ENCODE measurements at places on chromosomes 6 and 20. TPM values are rescaled to one million over a fixed set of nuclear protein-coding genes. Genes with fewer than 3 reads are reported as not detected.

GRCh38 chr20:48851579-48851978, 23.8 kb upstream of the PREX1 start:
- no peak overlapping the region for H3K4me3 ChIP-seq
- H3K36me3 ChIP-seq: no peaks in the 10 kb centered on the region
- no peak for DNase-seq
- no peaks in the 10 kb centered on the region for H3K27me3 ChIP-seq
- no peak overlapping the region for H3K27ac ChIP-seq
- peaks cover 3% of the 10 kb centered on the region for H3K4me1 ChIP-seq

The PREX1 gene
- 5.4 TPM for total RNA-seq

The MRPL18 gene
- 87.4 TPM for total RNA-seq

DNA sequence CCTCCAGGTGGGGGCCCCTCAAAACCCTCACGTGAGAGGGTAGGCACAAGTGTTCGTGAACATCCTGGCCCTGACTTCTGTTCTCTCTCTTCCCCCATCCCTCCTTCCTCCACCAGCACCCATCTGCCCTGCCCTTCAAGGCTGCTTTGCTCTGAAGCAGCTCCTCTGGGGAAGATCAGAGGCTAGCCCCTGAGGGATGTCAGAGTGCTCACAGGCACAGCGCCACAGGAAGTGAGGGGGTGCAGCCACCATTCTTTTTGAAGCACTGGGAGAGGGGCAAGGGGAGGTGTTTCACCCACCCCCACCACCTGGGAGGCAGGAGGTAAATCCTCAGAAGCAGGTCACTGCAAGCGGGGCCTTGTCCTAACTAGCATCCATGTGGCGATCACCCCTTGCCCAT, 11.4 kb downstream of the MOCS1 start:
- no peaks in the 10 kb centered on the region for H3K4me1 ChIP-seq
- no peak for DNase-seq
- peaks cover 17% of the 10 kb centered on the region for H3K36me3 ChIP-seq
- H3K4me3 ChIP-seq: no peak overlapping the region
- H3K27me3 ChIP-seq: no peaks in the 10 kb centered on the region

DNA sequence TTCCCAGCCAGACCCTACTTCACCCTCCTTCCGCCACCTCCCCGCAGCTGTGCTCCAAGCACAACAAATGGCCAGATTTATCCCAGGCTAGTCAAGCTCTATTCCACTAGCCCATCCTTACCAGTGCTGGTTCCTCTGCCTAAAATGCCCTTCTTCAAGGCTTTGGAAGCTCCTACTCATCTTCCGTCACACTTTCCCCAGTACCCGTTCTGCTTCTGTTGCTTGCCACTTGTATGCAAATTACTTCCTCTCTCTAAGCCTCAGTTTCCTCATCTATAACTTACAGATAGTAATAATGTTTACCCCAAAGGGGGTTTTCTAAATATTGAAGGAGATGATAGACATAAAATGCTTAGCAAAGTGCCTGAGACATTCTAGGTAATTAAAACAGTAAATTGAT, 193.1 kb downstream of the MAFB start:
- no peak overlapping the region for H3K4me3 ChIP-seq
- no peaks in the 10 kb centered on the region for H3K4me1 ChIP-seq
- no peaks in the 10 kb centered on the region for H3K27me3 ChIP-seq
- H3K36me3 ChIP-seq: no peaks in the 10 kb centered on the region
- H3K27ac ChIP-seq: no peak overlapping the region

DNA sequence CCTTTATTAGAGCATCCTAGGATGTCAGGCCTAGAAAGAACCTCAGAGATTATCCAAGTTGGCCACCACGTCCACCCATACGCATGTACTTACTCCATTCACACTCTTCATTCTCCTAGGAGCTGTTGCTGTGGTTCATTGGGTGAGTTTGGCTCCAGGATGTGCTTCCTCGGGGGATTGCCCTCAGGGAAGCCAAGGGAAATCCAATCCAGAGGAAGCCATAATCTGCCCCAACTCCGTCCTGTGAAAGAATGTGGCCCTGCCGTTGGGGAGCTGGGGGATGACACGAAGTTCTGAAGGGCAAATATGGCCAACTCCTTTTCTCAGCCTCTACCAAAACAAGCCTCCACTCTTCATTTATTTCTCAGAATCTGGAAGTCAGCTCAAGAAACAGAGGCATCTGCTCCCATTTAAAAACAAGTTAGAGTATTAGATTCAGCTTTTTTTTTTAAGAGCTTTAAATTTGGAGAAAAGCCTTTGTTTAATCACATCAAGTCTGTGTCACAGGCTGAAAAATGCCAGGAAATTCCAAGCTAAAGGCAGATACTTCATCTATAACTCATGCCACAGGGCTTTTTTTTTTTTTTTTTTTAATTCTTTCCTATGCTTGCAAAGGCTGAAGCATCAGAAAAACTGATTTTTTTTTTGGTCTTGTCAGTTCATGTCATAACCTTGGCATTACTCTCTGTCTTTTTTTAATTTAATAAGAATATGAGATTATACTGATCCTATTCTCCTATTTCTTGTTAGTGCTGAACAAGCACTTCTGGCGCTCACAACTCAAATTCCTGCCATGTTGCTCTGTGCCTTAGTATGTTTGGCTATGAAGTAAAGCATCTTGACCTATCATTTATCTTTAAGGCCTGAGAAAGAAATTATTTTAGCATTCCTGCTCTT, 480.9 kb upstream of the MARCKS start:
- no peaks in the 10 kb centered on the region for H3K36me3 ChIP-seq
- no peaks in the 10 kb centered on the region for H3K4me1 ChIP-seq
- no peak overlapping the region for H3K27ac ChIP-seq
- no peak for DNase-seq
- no peak overlapping the region for H3K4me3 ChIP-seq

DNA sequence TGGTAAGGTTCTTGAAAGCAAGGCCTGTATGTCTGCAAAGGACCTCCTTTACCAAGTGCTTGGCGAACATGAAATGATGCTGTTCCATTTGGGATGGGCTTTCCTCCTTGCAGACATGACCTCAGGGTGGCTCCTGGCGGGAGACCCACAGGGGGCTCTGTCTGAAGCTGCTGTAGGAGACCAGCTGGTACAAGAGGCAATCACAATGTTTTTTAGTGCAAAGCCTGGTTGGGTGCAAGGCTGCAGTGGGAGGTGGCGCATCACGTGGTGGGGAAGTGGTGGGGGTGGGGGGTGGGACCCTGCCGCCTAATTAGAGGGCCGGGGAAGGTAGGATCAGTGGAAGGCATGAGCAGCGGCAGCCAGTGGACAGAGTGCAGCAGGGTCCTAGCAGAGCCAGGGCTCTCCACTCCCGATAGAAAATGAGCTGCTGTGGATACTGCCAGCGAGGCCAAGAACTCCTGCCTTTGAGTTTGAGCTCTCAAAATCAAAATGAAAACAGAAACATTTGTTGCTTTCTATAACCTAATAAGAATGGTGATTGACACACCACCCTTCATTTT, 9.1 kb upstream of the ARMC2 start:
- peak; percentile 47 for DNase-seq
- H3K27me3 ChIP-seq: no peaks in the 10 kb centered on the region
- H3K4me1 ChIP-seq: peaks cover 5% of the 10 kb centered on the region
- no peak overlapping the region for H3K27ac ChIP-seq
- no peaks in the 10 kb centered on the region for H3K36me3 ChIP-seq

DNA sequence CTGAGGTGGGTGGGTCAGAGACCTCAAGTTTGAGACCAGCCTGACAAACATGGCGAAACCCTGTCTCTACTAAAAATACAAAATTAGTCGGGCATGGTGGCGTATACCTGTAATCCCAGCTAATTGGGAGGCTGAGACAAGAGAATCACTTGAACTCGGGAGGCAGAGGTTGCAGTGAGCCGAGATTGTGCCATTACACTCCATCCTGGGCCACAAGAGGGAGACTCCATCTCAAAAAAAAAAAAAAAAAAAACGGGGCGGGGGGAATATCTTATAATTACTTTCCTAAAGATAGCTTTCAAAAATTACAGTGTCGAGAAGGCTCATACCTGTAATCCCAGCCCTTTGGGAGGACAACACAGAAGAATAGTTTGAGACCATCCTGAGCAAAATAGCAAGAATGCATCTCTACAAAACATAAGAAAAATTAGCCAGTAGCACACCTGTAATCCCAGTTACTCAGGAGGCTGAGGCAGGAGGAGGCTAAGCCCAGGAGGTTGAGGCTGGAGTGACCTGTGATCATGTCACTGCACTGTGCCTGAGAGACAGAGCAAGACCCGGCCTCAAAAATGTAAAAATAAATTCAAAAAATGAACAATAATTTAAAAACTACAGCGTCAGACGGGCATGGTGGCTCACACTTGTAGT, 25.8 kb downstream of the CBFA2T2 start:
- H3K4me1 ChIP-seq: no peaks in the 10 kb centered on the region
- no peak for DNase-seq
- no peak overlapping the region for H3K27ac ChIP-seq

- no peaks in the 10 kb centered on the region for H3K36me3 ChIP-seq
- H3K4me3 ChIP-seq: no peak overlapping the region
- DNase-seq: no peak
- peaks cover 3% of the 10 kb centered on the region for H3K4me1 ChIP-seq
- 0 out of 2 replicates have a peak, but pooled peaks cover 2% of the 10 kb centered on the region for H3K27me3 ChIP-seq
- no peak overlapping the region for H3K27ac ChIP-seq
Measured at GRCh38 chr6:15843764-15844163, 180.9 kb upstream of the DTNBP1 start.

The MAP3K5 gene
- total RNA-seq: 1.6 TPM

The CCDC170 gene
- 0.26 TPM for total RNA-seq

DNA sequence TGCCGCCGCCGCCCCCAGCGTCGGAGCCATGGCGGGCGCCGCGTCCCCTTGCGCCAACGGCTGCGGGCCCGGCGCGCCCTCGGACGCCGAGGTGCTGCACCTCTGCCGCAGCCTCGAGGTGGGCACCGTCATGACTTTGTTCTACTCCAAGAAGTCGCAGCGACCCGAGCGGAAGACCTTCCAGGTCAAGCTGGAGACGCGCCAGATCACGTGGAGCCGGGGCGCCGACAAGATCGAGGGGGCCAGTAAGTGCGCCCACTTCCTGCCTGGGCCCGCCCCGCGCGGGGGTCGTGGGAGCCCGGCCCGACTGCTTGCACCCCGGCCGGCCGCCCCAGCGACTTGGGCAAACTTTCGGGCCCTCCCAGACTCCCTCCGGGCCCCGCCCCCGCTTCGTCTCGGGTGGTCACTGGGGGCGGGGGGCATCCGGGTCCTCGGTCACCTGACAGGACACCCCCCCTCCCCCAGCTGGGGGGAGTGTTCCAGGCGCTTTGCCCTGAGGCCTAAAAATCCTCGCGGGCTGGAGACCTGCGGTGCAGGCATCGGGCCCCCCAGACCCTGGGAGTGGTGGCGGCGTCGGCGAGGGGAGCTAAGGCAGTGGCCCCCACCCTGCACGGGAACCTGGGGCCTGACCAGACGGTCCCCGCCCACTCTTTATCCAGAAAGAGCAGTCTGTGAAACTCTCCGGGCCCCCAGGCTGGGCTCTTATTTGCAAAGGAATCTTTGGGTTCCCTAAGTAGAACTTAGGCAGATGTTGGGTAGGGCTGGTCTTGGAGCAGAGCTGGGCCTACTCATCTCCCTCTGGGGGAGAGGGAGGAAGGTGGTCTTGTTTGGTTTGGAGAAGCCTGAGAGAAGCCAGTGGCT, 501 bp downstream of the PLCG1 start:
- peaks cover 21% of the 10 kb centered on the region for H3K4me1 ChIP-seq
- peaks cover 11% of the 10 kb centered on the region for H3K36me3 ChIP-seq
- peak; percentile 87 for DNase-seq
- peak overlapping the region; percentile 91 for H3K4me3 ChIP-seq
- H3K27me3 ChIP-seq: no peaks in the 10 kb centered on the region
- no peak overlapping the region for H3K27ac ChIP-seq

- H3K27me3 ChIP-seq: no peaks in the 10 kb centered on the region
- DNase-seq: peak; percentile 63
Measured at GRCh38 chr6:33344701-33345697, 27.5 kb upstream of the ZBTB22 start.

The ZBP1 gene
- total RNA-seq: not detected

DNA sequence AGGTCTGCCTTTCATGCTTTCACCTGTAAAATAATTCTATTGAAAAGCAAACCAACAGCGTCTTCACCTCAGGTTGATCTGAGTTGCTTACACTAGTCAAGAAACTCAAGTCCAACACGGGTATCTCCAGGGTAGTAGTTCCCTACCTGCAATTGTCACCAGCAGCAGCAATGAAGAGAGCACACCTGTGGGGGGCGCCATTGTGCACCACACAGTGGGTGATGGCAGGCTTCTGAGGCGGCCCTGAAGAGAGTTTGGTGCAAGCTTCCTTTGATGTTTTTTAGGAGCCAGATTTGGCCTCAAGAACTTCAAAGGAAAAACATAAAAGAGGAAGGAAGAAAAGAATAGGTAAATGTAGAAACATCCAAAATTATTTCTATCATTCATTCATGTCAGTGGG, 45.1 kb downstream of the KIAA0319 start:
- no peak overlapping the region for H3K27ac ChIP-seq
- H3K27me3 ChIP-seq: no peaks in the 10 kb centered on the region
- H3K4me1 ChIP-seq: no peaks in the 10 kb centered on the region
- peak; percentile 45 for DNase-seq
- no peaks in the 10 kb centered on the region for H3K36me3 ChIP-seq

The RNF144B gene
- 2.3 TPM for total RNA-seq

GRCh38 chr6:78131521-78131920, 478.7 kb downstream of the MEI4 start:
- H3K4me1 ChIP-seq: no peaks in the 10 kb centered on the region
- no peak overlapping the region for H3K27ac ChIP-seq
- no peaks in the 10 kb centered on the region for H3K27me3 ChIP-seq
- no peak for DNase-seq

The REM1 gene
- total RNA-seq: not detected

The GRIK2 gene
- total RNA-seq: 0.90 TPM

GRCh38 chr6:21441386-21441785, 152.2 kb upstream of the SOX4 start:
- H3K36me3 ChIP-seq: no peaks in the 10 kb centered on the region
- H3K4me1 ChIP-seq: no peaks in the 10 kb centered on the region

DNA sequence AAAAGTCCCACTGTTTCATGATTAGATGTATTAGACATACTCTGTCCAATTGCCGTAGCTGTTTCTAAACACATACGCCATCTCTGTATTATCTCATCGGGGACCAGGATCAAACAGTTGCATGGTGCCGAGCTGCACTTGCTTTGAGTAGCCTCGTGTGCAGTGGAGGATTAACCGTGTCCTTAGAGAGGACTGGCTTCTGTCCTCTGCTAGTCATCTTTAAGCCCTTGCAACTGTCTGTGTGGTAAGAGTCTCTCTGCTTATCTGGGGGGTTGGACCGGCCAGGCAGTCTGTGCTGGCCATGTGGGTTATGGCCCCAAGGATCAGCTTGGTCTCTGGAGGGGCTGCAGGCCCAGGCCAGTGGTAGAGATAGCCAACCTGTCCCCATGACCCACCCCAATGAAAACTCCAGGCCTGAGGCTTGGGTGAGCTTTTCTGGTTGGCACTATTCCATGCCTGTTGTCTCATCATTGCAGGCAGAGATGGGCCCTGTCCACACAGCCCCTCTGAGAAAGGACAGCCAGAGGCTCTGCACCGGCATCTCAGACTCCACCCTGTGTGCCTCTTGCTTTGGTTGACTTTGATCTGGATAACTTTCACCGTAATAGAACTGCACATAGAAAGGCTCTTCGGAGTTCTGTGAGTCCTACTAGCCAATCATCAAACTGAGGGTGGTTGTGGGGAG, 137.3 kb upstream of the SNX9 start:
- H3K27ac ChIP-seq: no peak overlapping the region
- no peak for DNase-seq
- no peaks in the 10 kb centered on the region for H3K27me3 ChIP-seq
- no peak overlapping the region for H3K4me3 ChIP-seq
- no peaks in the 10 kb centered on the region for H3K36me3 ChIP-seq

The RIPPLY2 gene
- 0.90 TPM for total RNA-seq

The CPNE5 gene
- 0.52 TPM for total RNA-seq
